ENCODE measurements at places on chromosomes 6 and 20.
A peak's percentile ranks its signal among the peaks of the same experiment; 100 is the strongest.

DNA sequence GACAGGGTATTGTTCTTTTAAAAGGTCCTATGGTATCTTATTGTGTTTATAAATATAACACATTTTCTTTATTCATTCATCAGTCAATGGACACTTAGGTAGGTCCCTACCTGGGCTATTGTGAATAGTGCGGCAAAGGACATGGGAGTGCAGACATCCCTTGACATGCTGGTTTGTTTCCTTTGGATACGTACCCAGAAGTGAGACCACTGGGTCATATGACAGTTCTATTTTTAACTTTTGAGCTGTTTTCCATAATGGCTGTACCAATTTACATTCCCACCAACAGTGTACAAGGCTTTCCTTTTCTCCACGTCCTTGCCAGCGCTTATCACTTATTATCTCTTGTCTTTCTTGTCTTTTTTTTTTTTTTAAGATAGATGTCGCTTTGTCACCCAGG lies 627.5 kb downstream of the PRKN start:
- no peak for DNase-seq

DNA sequence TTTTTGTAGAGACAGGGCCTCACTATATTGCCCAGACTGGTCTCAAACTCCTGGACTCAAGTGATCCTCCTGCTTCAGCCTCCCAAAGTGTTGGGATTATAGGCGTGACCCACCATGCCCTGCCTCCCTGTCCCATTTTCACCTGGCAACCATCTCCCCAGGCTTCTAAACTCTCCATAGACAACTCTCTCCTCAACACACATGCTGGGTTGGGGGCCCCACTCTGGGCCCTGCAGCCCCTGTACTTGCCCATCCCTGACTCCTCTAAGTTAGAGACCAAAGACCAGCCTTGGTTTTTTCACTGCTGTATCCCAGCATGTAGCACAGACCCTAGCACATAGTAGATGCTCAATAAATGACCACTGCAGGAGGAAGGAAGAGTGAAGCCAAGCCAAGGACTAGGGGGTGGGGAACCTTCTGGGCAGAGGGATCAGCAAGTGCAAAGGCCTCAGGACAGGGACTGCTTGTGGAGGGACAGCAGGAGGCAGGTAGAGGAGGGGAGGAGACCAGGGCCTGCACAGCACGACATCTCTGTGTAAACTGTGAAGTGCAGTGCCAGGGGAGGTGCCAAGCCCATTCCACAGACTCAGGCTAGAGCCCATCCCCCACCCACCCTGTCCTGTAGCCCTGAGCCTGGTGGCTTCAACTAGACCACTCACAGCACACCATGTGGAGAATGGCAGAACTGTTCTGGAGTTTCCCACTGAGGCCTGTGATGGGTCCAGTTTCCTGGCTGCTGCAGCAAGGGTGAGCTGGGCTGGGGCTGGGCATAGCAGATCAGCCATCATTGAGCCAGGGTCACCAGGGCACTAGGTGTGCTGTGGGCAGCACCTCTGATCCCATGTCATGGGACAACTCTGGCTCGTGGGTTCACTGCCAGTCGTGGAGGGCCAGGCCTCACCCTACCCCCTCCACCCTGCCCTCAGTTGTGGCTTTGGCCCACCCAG lies 3.4 kb upstream of the SRC start:
- DNase-seq, result no peak

DNA sequence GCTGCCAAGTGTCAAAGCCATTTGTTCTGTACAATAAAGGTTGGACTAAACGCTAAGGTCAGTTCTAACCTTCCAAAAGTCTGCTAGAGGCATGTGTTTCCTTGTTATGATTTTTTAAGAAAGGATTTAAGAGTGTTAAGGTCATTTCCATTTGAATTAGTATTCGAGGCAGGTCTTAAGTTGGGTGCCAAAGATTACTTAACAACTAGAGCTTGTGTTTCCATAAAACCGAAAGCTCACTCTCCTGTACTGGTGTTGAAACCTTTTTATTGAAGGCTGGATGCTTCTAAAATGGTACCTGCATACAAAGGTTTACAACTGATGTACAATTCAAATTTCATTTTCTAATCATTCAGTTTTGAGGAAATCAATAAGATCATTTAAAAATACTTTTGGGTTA lies 82.4 kb downstream of the RNF144B start:
- DNase-seq, result no peak

DNA sequence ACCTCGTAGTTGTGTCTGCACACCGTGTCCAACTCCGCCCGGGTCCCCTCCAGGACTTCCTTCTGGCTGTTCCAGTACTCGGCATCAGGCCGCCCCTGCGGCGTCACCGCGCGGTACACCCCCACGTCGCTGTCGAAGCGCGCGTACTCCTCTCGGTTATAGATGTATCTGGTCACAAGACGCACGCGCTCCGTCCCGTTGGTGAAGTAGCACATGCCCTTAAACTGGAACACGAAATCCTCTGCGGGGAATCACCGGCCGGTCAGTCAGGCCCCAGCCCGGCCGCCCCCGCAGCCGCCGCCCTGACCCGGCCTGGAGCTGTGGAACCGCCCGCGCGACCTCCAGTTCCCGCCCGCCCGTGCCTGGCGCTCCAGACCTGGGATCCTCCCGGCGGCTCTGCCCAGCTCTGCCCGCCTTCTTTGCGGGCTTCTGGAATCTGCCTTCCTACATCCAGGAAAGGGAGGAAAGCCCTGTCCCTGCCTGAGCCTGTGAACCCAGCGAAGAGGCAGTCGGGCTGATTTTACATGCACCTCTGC lies 1.6 kb downstream of the HLA-DQB1 start:
- DNase-seq, result peak; percentile 52

DNA sequence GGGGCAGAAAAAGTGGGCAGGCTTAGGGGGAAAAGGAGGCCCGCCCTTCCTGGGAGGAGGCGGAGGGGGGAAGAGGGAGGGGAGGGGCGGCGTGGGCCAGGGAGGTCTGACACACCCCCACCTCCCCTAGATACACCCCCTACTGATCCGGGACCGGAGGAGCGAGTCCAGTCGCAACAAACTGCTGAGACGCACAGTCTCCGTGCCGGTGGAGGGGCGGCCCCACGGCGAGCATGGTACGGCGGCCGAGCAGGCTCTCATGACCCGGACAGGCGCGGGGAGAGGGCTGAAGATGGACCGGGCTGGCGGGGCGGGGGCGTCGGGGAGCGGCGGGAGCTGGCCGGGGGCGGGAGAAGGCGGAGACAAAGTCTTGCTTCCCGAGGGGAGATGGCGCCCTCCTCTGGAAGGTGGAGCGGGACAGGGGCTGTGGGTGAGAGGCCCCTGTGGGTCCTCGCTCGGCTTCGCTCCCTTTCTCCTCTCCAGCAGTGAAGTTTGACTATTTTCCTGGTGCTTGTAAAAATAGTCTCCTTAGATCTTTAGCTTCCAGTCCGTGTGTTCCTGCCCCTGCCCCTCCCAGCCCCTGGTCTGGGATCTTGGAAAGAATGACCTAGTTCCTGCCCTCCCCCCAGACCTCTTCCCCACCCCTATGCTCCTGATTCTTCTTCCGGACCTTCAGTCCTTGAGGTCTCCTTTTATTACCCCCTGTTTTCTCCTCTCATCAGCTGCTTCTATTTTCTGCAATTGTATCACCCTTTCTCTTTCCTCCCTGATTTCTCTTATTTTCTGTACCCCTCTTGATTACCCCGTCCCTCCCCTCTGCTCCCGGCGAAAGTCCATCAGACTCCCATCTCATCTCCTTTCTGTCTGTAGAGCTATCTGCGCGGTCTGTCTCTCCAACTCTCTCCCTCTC lies 6.1 kb downstream of the SYNGAP1 start:
- DNase-seq, result peak; percentile 92

GRCh38 chr6:164007881-164008280 lies 593.4 kb downstream of the QKI start:
- DNase-seq, result no peak

GRCh38 chr6:5514353-5514752 lies 253.0 kb downstream of the FARS2 start:
- DNase-seq, result no peak

DNA sequence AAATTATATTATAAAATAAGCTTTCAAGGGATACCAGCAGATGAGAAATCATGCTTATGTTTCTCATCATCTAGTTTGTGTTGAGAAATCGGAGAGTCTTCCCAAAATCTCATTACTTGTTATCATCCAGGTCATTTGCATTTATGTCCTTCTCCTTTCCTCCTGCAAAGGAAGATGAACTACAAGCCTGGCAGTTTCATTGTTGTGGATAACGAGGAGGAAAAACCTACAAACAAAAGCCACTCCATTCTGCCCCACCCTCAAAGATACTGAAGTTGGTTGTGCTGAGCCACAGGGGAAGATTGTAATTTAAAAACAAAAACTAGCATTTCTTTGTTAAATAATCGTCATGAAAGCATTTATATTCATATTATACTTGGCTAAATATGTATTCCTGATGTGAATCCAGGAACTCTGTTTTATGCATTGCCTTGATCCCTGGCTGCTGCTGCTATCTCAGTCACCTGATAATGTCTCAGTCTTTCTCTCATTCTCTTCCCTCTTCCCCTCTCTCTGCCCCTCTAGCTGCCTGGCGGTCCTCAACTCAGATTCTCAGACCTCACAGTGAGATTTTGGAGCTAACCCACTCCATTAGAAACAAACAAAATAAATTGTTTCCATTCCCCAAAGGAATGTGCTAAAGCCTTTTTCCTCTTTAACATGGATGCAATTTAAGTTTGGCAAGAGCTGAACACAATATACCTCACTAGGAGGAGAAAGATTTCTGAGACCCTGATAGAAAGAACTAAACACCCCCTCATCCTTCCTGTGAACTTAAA lies 185.3 kb downstream of the ADAT2 start:
- no peak for DNase-seq

- DNase-seq, result no peak
These were observed 18.4 kb downstream of the TTK start for GRCh38 chr6:80022803-80023202.

DNA sequence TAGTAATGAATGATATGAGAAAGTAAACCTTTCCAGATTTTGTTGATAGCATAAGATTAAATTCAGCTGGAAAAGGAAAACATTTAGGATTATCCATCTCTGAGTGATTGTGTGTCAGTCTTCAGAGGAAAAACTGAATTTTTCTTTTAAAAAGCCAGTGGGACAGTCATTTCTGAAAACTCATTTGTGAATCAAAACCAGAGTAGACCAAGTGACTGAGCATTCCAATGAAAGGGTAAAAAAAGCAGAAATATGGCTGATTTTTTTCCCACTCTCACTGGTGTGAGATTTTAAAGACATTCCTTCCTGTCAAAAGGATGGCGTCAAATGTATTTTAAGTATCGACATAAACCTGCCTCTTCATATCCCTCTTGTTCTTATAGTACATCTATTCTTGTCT lies 214.0 kb downstream of the GMPR start:
- DNase-seq, result no peak

DNA sequence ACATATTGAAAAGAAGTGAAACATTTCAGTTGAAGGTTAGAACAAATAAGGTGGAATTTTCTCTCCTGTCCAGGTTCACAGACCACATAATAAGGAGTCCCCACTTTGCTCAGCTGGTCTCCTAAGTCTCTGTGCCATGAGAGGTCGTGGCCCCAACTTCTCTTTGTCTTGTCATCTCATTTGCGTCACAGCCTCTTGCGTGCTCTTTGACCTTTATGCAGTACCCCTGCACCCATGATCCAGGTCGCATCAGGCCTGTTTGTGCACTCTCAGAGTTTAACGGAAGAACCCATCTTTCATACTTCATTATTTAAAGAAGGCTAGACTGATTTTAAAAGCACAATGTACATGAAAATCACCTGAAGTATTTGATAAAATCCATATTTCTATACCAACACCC lies 110.4 kb upstream of the BMP2 start:
- DNase-seq, result no peak

- DNase-seq, result no peak
These were observed 13.3 kb downstream of the DUSP22 start for GRCh38 chr6:305371-306206.

GRCh38 chr6:123888771-123889513 lies 85.3 kb downstream of the NKAIN2 start:
- DNase-seq, result no peak

- peak; percentile 91 for DNase-seq
These were observed at the start of gene SYTL3 for GRCh38 chr6:158649289-158650143. TSS of gene SYTL3 (plus strand) at chr6:158650054. CDS start at chr6:158663269, 13,215 bp downstream.

DNA sequence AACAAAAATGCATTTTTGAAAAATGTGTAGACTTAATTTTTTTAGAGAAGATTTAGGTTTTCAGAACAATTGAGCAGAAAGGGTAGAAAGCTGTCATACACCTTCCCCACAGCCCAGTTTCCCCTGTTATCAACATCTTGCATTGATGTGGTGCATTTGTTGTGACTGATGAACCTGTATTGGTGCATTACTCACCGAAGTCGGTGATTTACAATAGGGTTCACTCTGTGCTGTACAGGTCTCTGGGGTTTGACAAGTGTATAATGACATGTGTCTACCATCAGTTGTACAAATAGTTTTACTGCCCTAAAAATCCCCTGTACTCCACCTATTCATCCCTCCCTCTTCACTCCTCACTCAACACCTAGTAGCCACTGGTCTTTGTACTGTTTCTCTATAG lies 23.8 kb upstream of the ADIG start:
- DNase-seq, result no peak

- peak; percentile 23 for DNase-seq
These were observed 194.9 kb downstream of the PHACTR1 start for GRCh38 chr6:12911427-12911826.

DNA sequence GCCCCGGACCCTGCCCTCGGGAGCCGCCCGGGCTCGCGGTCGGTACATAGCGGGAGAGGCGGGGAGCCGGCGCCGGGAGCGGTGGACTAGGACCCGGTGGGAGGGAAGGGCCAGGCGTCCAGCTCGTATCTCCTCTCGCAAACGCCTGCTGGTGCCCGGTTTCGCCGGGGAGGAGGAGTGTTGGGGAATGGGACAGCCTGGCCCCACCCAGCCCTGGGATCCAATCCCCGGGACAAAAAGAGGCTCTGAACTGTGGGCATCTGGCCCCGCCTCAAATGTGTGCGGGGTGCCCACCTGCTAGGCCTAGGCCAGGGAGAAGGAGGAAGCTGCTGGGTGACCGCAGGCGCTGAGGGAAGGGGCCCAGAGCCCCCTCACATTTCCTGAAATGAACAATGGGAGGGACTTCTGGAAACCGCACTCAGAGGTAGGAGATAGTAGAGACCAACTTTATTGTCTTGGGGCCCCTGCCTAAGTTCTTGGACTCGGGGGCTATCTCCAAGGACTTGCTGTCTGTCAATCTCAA lies at the start of gene KCNK17:
KCNK17 (minus strand) TSS at position 147 of the 523 bp plus-strand sequence; CDS start at position 48, 99 bp downstream.
- no peak for DNase-seq

- no peak for DNase-seq
These were observed 51.0 kb upstream of the CD93 start for GRCh38 chr20:23136893-23137745.

- DNase-seq, result peak; percentile 71
These were observed 2.7 kb downstream of the HIVEP2 start for GRCh38 chr6:142942238-142942637.

Data from CD4-positive, alpha-beta T cell treated with Interleukin-17A for 1 hour (primary cell).